Right lung (tissue), 10 donors: ENCODE measurements at places on chromosomes 7 and 10. TPM values are rescaled to one million over a fixed set of nuclear protein-coding genes. Genes with fewer than 3 reads are reported as not detected.

DNA sequence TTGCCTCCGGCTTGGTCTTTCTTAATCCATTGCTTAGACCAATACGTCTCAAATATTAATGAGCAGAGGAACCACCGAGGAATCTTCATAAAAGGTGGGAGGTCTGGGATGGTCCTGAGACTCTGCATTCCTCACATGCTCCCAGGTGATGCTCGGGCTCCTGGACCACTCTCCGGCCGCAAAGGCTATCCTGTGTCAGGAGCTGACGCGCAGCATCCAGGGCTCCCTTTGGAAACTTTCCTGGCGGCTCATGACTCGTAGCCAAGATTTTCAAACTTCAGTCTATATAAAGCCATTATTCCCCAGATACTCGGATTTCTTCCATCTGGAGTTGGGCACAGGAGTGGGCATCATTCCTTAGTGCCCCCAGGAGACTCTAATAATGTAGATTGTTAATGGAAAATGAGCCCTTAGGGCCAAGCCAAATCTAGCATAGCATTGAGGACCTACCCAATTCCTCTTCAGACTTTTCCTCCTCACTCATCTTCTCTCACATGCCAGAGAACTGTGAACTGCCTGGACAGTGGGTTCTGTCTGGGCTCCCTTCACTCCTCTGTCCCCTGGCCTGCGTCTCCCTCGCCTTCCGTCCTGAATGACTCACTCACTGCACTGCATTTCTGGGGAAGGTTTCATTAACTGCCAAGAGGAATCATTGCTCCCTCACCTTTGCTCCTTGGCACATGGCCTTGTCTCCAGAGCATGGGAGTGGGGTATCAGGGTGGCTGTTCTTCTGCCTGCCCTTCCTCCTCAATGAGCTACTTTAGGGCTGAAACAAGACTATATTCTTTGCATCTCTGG, 89.3 kb downstream of the MKI67 start:
- DNase-seq = no peak

SERPINE1 gene
- polyA plus RNA-seq = 2.2 TPM

- DNase-seq = no peak
Observed at GRCh38 chr10:112335111-112335867, 38.6 kb upstream of the ACSL5 start.

- no peak for DNase-seq
Observed at GRCh38 chr7:85162721-85163120, 24.1 kb downstream of the SEMA3D start.

DNA sequence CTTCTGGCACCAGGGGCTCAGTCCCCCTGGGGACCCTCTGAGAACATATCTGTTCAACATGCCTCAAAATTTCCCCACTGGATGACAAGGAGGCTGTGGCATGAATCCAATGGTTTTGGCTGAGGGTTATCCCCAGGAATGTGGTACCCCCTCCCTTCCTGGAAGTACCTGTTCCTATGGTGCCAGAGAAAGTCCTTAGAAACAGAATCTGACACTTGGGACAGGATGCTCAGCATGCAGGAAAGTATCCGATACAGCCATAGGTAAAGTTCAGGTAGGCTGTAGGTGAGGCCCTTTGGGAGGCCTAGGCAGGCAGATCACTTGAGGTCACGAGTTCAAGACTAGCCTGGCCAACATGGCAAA, 42.7 kb upstream of the A1CF start:
- no peak for DNase-seq

GRCh38 chr10:104183682-104184081, 48.5 kb downstream of the CFAP43 start:
- no peak for DNase-seq

AGR3 gene
- polyA plus RNA-seq = 25.2 TPM

TACR2 gene
- 0.63 TPM for polyA plus RNA-seq

- no peak for DNase-seq
Observed at GRCh38 chr10:1495915-1496517, 241.3 kb downstream of the ADARB2 start.

DNA sequence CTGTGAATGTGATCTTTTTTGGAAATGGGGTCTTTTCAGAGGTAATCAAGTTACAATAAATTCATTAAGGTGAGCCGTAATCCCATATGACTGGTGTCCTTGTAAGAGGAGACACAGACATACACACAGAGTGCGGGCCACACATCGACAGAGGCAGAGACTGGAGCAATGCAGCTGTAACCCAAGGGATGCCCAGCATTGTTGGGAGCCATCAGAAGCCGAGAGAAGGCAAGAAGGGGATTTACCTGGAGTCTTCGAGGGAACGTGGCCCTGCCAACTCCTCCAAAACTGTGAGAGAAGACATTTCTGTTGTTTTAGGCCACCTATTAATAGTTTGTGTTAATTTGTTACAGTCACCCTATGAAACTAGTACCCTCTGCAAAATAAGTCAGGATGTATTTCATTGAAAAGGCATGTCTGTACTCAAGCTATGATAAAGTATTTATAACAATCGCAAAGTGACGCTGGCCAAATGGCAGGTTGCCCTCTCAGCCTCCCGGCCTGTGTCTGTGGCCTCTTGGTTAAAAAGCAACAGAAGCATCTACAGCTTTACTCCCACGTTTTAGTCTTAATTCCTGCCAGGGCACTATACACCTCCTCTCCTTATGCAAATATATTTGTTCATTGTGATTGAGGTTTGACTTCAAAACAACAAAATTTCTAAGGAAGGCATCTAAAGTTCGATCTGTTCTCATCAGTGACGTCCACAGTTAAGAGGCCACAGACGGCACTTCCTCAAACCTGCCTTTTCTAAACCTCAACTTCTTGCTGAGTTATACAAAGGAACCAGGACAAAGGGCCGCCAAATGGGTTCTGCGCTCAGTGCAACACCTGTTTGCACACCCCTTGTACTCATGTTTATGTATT, 46.8 kb downstream of the HIPK2 start:
- no peak for DNase-seq

DNA sequence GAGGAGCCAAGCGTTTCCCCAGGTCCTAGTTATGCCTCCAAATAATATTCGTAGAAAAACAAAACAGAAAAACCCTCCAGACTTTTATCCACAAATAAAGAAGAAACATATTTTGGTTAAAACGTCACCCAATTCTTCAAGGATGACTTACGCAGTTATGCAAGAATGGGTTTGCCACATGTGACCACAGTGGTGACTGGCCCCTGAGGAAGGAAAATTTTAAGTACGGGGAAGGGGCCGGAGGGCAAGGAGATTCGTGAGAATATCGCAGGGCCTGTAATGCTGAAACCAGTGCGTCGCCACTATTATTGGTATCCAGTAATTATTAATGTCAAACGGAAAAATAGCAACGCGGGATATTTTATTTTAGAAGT, 537 bp upstream of the MRPS24 start:
- DNase-seq = no peak

SVIL gene
- polyA plus RNA-seq = 59.5 TPM

DNA sequence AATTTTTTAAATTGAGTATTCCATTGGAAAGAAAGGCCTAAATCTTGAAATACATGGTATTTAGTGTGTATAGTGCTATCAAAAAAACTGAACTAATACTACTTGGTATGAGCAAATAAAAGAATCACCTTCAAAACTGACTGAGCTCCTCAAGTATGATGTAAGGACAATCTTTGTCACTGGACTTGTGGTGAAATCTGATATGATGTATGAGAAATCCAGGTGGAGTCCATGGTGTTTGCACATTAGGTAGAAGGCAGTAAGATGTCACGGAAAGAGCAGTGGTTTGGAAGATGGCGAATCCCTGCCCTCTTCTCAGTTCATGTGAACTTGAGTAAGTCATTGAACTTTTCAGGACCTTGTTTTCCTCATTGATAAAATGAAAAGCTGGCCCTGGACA, 62.1 kb upstream of the COL1A2 start:
- DNase-seq = no peak

DNA sequence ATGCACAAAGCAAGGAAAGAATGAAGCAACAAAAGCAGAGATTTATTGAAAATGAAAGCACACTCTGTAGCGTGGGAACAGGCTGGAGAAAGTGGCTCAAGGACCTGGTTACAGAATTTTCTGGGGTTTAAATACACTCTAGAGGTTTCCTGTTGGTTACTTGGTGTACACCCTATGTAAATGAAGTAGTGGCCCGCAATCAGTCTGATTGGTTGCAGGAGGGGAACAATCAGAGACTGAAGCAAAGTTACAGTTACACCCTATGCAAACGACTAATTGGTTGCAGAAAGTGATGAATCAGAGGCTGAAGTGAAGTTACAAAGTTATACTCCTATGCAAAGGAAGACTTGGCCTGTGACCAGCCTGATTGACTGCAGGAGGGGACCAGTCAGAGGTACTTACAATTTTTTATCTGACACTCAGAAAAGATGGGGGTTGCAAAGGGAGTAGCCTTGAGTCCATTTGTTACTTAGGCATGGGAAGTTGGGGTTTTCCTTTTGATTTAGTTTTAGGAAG, 3.6 kb upstream of the MTPN start:
- DNase-seq = no peak

GRCh38 chr7:110502888-110503465, 588.0 kb upstream of the LRRN3 start:
- DNase-seq = no peak
